Adipose tissue (tissue), 3 donors: ENCODE measurements at places on chromosomes 16 and 17. TPM values are rescaled to one million over a fixed set of nuclear protein-coding genes. Genes with fewer than 3 reads are reported as not detected.

The ERI2 gene
- polyA plus RNA-seq: 10.7 TPM

The RGS11 gene
- polyA plus RNA-seq: 7.2 TPM

The USP43 gene
- polyA plus RNA-seq: 0.21 TPM

The SHISA6 gene
- polyA plus RNA-seq: 1.4 TPM

The CD300LF gene
- 0.36 TPM for polyA plus RNA-seq

The GLP2R gene
- 4.4 TPM for polyA plus RNA-seq

The GNG13 gene
- not detected for polyA plus RNA-seq

The CACNG3 gene
- not detected for polyA plus RNA-seq

The VAMP2 gene
- polyA plus RNA-seq: 52.6 TPM

The TMED6 gene
- polyA plus RNA-seq: not detected

The KIF18B gene
- polyA plus RNA-seq: 0.04 TPM

The RAPGEFL1 gene
- 4.0 TPM for polyA plus RNA-seq

The SLC47A2 gene
- not detected for polyA plus RNA-seq

The CDK5R1 gene
- polyA plus RNA-seq: 0.90 TPM
